Stimulated activated naive CD4-positive, alpha-beta T cell (primary cell): ENCODE measurements at places on chromosomes 5 and 9.
A peak's percentile ranks its signal among the peaks of the same experiment; 100 is the strongest.

- no peak for DNase-seq
These were observed 68.9 kb downstream of the CSF2 start for GRCh38 chr5:132142459-132142858.

DNA sequence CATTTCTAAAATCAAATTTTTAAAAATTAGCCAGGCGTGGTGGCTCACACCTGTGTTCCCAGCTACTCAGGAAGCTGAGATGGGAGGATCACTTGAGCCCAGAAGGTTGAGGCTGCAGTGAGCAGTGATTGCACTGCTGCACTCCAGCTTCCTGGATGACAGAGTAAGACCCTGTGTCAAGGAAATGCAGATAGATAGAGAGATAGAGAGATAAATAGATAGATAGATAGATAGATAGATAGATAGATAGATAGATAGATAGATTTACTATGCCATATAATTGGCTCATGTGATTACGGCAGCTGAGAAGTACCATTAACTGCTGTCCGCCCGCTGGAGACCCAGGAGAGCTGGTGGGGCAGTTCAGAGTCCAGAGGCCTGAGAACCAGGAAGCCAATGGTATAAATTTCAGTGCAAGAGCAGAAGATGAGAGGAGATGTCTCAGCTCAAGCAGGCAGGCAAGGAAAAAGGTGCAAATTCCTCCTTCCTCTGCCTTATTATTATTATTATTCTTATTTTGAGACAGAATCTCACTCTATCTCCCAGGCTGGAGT, 13.0 kb upstream of the PTGES start:
- DNase-seq: no peak

DNA sequence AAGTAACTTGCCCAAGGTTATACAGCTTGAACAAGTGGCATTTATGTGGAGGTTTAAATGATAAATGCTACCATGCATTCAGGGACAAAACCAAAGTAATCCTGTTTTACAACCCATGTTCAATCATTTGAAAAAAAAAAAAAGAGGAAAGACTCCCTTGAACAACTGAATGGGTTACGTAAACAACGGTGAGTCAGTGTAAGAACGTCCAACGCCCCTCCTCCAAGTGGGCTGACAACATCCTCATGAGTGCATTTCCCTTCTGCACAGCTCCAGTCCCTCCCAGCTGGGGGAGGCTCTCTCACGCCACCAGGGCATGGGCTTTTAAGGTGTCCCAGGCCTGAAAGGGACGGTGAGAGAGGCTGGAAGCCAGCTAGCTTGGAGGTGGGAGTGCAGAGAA, 90.0 kb downstream of the PRRT1B start:
- DNase-seq: peak; percentile 32

DNA sequence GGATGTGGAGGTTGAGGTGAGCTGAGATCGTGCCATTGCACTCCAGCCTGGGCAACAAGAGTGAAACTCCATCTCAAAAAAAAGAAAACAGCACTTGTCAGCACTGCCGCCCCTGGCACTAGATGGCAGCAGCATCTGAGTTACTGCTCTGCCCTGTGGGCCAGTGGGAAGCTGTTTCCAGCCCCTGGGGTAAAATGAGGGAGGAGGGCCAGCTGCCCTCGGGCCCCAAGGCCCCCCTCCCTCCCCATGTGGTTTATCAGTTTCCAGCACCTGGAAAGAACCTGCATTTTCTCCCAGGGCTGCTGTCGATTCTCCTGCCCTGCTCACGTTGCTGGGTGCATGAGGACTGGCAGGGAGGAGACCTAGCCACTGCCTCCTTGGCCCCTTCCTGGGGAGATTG, 13.2 kb upstream of the CEL start:
- DNase-seq: peak; percentile 20

GRCh38 chr5:140112685-140113179, 1.2 kb upstream of the PURA start:
- DNase-seq: no peak

- no peak for DNase-seq
These were observed 21.8 kb downstream of the IL9 start for GRCh38 chr5:135873831-135874230.

GRCh38 chr9:94703488-94704140, 22.9 kb upstream of the AOPEP start:
- no peak for DNase-seq

DNA sequence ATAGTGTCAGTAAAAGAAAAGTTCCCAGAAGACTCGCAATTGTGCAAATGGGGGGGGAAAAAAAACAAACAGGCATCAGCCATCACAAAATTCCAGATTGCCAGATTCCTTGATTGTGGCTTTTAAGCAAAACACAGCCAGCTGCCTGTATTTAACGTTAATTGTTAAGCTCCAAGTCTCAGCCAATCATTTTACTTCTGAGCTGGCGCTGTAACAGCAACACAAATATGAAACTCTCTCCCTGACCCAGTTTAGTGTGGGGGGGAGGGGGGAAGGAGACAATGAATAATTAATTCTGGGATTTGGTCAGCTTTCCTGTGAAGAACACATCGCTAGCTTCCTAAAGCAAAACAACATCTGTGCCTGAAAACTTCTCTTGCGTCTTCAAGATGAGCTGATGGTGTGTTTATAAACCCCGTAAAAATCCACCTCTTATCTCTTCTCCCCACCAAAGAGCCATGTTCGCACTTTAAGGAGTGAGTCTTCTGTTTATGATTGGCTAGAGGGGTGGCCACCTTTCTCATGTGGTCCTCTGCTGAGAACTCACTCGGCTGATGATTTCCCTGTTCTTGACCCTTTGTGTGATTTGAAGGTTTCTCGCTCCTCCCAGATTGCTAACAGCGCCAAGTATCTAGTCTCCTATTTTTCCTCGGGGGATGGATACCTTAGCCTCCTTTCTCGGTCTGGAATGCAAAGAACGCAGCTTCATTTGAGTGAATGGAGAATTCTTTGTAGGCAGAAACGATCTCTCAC, 160.2 kb upstream of the DAPK1 start:
- DNase-seq: no peak

DNA sequence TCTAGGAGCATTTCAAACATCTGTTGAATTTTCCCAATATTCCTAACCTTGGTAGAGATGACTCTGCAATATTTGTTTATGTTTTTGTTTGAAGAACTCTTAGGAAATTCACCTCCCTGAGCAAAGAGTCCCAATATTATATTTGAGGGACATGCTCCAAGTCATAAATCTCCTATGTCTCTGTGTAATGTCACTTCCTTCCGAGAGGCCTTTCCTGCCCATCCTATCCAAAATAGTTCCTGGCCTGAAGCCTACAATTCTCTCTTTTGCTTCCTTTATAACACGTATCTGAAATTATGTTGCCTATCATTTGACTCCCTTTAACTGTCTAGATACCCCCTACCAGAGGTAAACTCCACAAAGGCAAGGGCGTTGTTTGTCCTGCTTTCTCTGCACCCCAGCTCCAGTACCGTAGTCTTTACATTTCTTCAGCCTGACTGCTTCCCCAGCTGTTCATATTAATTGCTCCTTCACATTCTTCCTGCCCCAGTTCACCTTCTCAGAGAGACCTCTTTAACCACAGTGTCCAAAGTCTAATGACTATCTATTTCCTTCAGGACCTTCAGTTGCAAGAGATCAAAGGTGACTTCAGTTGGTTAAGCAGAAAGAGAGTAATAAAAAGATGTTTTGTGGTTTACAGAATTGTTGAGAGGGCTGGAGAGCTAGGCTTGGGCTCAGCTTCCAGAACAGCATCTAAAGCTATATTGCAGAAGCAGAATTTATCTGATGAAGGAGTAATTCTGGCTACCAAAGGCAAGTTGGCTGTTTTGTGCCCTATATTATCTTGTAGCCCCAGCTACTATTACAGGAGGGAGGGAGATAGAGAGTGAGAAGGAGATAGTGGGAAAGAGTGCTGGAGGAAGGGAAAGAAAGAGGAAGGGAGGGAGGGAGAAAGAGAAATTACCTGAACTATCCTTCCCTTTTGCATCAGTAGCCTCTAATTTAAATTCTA, 109.3 kb upstream of the TMEM161B start:
- DNase-seq: no peak

DNA sequence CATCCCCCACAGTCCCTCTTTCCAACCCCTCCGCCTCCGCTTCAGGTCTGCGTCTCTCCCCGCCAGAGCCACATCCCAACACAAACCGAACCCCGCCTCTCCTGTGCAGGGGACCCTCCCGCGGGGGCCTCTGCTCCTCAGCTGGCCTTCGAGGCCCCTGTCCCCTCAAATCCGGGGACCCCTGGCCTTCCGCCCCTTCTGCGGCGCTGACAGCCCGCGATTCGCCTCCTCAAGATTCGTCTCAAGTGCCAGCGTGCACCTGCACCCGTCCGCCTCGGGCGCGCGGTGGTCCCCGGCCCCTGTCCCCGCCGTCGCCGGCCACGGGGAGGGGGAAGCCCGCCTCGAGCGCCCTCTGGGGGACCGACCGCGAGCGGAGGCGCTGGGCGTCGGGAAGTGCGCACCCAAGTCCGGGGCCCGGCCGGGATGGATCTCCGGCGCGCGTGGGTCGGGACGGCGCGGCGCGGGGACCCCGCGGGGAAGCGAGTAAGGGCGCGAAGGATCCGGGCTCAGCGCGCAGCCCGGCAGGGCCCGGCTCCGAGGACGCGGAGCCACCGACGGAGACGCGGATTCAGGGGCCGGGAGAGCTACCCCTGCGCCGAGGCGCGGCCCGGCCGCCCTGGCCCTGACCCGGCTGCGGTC, 623 bp downstream of the FLT4 start:
- DNase-seq: peak; percentile 37

DNA sequence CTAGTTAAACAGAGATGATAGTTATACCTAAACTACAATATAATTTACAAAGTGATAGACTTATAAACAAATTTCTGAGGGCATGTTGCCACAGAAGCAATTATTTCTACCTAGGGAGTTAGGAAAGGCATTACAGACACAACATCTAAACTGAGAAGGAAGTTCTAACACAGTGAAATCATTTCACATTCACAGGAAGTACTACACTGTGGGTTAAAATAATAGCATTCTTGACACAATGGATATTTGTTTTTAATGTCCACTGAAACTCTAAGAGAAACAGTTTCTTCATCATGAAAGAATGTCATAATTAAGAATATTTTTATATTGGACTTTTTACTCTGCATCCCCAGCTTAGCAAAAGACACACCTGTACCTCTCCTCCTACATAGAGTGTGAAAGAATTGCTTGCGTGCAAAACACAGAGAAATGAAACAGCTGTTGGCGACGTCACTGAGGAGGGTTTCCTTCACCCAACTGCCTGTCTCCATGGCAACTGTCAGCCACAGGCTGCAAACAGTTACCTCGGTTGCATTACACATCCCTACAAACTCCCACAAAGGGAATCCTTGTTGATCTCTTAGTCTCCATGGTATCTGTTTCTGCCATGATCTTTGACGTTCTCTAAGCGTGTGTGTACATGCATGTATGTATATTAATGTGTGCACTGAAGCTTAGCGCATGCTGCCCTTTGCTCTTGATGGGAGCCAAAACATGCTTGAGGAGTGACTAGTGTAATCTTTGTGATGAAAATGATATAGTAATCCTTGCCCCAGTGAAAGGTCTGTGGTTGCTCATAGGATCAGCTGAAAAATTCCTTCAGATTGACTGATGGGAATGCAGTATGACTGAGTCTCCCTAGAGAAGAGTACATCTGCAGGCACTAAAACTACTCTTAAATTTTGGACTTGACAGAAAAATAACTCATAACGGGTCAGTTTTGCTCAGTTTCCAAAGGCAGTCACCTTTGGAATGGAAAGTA, 168.5 kb downstream of the ACTL7B start:
- no peak for DNase-seq

GRCh38 chr9:35342221-35342958, 147.5 kb upstream of the RUSC2 start:
- no peak for DNase-seq

GRCh38 chr5:102218159-102218558, 77.9 kb downstream of the SLCO4C1 start:
- DNase-seq: no peak

DNA sequence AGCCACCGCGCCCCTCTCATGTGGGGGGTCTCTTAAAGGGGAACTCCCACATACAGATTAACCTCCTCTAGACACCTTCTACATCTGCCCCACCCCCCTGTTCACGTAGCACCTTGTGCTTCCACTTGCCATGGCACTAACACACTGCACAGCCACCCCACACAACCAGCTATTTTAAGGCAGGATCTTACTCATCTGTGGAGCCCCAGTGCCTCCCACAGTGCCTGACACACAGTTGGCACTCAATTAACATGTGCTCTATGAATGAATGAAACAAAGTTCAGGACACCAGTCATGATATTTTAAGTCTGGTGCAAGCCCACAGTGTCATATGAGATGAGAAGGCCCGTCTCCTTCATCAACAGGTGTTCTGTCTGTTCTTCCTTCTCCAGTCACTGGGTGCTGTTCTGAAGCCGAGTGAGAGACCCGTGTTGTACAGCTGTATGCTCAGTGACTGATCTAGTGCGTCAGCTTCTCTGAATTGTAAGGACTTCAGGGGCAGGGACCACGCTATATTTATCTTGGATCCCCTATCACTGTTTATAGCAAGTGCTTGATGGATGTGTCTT, 149.1 kb downstream of the TLE1 start:
- no peak for DNase-seq

DNA sequence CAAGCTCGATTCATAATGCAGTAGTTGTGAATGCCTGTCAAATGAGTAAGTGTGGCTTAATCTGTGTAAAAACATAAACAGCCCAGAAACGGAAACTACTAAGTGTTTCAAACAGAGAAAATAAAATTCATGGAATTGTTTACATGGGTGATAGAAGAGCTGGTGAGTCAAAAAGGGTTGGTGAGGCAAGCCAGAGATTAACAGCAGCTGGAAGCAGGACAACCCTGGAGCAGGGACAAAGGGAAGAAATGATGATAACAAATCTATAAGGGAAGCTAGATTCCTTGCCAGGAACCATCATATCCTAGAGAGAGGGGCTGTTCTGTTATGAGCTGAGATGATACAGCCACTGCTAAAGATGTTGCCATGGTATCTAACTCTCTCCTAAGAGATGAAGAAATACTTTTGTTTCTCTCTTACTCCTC, 18.0 kb upstream of the PRR16 start:
- no peak for DNase-seq

DNA sequence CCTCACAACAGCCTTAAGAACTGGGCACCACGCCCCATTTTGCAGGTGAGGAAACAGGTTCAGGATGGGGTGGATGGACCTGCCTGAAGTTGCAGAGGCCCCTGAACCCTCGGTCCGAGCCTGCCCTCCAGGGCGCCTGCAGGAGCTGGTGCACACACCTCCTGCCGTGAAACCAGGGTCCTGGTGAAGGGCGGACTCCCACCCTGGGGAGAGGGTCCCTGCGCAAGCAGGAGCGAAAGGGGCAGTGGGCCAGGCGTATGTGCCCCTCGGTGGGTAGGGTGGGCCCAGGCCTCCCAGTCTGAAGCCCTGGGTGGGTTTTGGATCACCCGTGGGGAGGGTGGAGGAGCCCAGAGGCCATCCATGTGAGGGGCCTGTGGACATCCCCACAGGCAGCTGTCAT, 37.9 kb downstream of the HK3 start:
- DNase-seq: no peak
